ENCODE measurements at places on chromosomes 12 and 14.

DNA sequence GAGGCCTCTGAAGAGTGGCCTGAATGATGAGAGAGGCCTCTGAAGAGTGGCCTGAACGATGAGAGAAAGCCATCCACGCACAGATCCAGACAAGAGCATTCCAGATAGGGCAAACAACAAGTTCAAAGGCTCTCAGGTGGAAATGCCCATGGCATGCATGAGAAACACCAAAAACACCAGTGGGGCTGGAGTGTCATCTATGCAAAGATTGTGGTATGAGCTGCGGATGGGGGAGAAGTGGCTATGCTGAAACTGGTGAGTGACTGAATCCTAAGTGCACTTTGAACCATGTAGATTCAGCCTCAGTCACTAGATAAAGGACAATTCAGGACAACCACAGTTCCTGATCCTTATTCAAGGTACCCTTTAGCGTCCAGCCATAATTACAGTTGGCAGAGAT is 79.4 kb upstream of the GZMB start:
- DNase-seq: no peak

DNA sequence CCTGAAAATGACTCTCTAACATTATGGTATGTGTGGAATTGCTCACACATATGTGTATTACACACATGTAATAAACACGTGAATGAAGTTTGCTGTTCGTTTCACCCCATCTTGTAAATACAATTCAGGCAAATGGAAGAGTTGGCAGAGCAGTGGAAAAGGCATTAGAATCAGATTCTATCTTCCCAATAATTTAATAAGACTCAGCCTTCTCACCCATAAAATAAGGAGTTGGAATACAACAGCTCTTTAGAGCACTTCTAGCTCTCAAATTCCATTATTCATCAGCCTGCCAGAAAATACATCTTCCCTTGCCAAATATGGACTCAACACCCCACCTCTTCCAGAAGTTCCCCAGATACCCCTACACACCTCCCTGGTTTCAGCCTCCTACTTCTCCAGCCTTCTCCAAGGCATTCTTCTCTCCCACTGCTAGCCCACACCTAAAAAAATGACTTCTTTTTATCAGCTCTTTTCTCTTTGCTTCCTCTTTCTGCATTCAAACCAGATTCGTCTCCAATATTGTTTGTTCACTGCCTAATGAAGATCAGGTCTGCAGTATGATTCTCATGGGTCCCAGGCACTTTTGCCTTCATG is 66.2 kb upstream of the DYRK2 start:
- no peak for DNase-seq

- no peak for DNase-seq
Measured at GRCh38 chr14:92122351-92122677, 545 bp downstream of the CPSF2 start.

GRCh38 chr12:571795-572531 is 91.3 kb downstream of the NINJ2 start:
- DNase-seq: no peak

- no peak for DNase-seq
Measured at GRCh38 chr12:41605545-41606305, 417.6 kb downstream of the PDZRN4 start.
